T-helper 2 cell (primary cell): ENCODE measurements at places on chromosomes 4 and X.

DNA sequence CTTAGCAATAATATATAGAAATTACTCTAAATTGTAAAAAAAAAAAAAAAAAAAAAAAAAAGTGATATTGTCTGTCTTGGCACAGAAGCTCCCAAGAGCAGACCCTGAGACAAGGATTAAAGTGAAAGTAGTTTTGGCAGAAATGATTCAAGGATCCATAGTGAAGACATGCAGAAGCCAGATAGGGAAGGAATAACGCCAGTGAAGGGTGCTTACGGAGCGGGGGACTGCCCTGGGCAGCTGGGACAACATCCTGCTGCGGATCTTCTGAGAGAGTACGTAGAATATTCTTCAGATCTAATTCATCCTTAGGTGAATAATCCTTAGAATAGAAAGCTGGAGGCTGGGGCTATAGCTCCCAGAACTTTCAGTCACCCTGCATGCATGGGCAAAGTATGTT, 39.8 kb downstream of the ARHGAP24 start:
- DNase-seq = no peak

GRCh38 chr4:8642651-8643321, 50.2 kb downstream of the CPZ start:
- DNase-seq = no peak

DNA sequence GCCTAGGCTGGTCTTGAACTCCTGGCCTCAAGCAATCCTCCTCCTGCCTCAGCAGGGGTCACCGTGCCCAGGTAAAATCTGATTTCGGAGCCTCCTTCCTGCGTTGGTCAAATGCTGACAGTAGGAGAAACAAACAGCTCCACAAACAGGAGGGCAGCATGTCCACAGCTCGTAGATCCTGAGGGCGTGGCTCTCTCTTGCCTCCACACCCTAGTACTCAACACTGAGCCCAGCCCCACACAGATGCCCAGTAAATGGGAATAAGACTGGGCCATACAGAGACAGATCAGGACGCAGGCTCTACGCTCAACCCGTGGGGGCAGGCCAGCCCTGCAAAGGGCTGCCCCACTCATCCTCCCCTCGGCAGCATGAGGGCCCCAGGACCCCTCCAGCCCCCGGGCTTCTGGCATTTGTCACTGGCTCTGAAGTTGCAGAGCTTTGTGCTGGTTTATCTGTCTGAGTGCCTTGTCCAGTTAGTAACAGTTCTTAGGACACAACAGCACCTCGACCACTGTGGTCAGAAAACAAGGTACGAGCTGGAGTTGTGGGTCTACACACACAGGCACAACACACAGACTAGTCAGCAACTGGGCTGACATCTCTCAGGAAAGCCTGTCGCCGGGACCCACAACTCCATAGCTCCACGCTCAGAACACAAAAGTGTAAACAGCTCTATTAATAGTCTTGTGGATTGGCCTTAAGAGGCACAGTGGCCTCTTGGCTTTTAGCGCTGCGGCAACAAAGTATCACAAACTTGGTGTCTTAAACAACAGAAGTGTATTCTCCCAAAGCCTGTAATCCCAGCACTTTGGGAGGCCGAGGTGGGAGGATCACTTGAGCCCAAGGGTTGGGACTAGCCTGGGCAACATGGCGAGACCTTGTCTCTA, 5.2 kb downstream of the TNIP2 start:
- DNase-seq = no peak

- DNase-seq = no peak
Observed at GRCh38 chr4:125762537-125762936, 447.8 kb downstream of the FAT4 start.

GRCh38 chrX:102138064-102138463, 4.2 kb downstream of the TCEAL6 start:
- DNase-seq = no peak
